HEK293T (cell line): ENCODE measurements at places on chromosomes 12 and 14.

DNA sequence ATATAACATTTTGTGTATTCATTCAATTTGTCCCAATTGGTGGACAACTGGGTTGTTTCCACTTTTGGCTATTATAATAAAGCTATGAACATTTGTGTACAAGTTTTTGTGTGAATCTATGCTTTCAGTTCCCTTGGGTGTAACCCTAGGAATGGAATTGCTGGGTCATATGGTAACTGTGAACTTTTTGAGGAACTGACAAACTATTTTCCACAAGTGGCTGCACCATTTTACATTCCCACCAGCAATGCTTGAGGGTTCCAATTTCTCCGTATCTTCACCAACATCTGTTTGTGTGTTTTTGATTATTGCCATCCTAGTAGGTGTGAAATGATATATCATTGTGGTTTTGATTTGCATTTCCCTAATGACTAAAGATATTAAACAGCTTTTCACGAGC is 13.0 kb downstream of the LPCAT3 start:
- DNase-seq, result no peak

DNA sequence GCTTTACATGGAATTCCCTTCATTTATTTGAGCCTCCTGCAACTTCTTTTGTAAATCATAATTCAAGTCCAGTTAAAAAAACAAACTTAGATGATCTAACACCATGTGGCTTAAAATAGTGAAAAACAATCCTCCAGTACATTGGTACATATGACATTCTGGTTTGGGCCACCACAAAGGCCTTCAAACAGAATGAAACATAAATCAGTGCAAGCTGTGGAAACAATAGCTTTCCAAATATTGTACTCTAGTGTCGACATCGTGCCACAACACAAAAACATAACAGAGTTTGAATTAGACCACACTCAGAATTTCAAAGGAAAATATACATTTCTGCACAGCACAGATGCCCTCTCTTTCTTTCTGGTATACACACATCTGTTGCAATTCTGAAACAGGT is 751.3 kb downstream of the SLC6A15 start:
- DNase-seq, result no peak

- no peak for DNase-seq
Measured at GRCh38 chr12:118625050-118625675, 248.8 kb downstream of the SUDS3 start.

DNA sequence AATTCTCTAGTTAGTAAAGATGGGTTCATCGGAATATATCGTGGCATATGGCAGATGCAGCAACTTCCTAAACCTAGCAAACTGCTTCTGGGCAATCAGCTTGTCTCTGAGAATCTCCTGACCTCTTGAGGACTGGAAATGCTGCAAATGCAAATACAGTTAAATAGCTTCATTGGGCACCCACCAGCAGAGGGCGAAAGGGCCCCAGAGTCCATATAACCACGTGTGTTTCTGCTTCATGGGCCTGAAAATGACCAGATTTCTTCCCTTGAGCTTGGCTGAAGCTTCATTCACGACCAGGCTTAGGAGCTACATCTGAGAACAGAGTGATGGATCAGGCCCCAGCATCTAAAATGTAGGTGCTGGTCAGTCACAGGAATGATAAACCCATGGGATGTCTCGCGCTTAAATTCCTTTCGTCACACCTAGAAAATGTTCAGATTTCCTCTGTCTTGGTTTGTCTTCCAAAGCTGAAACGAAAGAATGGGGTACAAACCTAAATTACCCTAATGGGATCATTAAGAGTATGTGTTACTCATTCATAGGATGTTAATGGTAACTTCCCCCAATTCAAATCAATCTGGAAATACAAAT is 1482.5 kb upstream of the TMEM132C start:
- peak; percentile 22 for DNase-seq
